ENCODE measurements at places on chromosomes 7 and 10. TPM values are rescaled to one million over a fixed set of nuclear protein-coding genes. Genes with fewer than 3 reads are reported as not detected.

GRCh38 chr7:107125475-107125874 lies 43.3 kb upstream of the HBP1 start:
- DNase-seq = no peak

DNA sequence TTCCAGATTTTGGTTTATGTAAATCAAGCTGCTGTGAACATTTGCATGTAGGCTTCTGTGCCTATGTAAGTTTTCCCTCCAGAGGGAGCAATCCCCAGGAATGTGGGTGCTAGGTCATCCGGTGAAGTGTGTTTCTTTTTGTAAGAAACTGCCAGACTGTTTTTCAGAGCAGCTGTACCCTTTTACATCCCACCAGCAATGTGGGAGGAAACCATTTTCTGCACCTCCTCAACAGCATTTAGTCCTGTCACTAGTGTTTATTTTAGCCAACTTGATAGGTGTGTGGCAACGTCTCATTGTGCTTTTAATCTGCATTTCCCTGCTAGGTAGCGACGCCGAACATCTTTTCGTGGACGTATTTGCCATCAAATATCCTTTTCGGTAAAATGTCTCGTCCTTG lies 395.7 kb upstream of the FOXK1 start:
- no peak for DNase-seq

DNA sequence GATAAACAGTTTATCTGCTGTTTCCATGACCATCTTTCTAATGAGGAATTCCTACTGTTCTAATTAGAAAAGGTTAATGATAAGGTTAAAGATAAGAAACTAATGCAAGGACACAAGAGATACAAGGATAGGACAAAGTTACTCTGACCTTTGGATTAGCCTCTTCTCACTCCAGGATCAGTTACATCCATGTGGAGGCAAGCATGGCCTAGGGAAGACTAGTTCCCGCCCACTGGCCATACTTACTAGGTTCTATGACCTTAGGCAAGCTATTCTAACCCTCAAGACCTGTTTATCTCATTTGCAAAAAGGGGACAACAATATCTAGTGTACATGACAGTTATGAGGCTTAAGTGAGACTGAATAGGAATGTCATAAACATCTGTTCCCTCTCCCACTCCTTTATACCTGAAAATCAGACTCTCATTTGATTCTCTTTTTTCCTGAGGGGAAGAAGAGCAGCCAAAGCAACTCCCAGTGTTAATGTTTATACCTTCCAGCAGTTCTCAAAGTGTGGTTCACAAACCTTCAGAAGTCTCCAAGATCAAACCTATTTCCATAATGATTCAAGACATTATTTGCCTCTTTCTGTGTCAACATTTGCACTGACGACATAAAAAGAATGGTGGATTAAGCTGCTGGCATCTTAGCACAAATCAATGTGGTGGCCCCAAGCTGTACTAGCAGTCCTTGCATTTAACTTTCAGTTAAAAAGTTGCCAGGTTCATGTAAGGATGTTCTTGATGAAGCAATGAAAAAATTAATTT lies 72.0 kb downstream of the SRPK2 start:
- no peak for DNase-seq

- DNase-seq = no peak
Observed at GRCh38 chr10:75229971-75230370, 5.8 kb downstream of the COMTD1 start.

DNA sequence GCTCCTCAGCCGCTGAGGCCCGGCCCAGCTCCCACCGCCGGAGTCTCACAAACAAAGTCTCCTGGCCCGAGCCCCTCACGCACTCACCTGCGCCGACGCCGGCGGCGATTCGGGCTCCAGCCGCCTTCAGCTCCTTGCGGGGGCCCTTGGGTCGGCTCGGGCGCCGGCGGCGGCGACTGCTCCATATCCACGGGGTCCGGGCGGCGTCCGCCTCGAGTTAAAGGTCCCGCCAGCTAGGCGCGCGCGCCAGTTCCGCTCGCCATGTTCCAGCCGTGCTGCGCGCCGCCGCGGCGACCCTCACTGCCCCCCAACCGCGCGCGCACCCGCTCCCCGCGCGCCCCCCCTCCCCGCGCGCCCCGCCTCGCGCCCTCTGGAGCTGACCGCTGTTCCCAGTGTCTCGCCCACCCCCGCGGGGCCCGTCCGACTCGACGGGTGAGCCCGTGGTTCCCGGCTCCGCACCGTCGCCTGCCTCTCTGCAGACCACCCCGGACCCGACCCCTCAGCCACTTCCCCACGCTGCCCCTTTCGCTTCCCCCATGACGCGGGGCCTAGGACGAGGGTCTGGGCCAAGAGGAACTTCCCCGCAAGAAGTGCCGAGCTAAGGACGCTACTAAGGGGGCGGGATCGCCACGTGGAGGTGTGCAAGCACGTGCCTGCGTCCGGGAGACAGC lies 396.1 kb downstream of the ZNF33B start:
- DNase-seq = no peak

DNA sequence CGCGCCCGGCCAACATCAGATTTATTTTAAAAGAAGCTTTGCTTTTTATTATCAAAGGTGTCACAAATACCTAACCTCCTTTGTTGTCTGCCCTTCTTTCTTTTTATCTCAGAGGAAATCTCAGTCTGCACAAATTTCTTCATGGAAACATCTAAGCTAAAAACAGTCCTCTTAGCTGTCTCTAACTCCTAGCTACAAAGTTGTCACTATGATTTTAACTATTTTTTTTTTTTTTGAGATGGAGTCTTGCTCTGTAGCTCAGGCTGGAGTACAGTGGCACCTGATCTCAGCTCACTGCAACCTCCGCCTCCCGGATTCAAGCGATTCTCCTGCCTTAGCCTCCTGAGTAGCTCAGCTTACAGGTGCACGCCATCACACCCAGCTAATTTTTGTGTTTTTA lies 7.3 kb downstream of the TRA2A start:
- no peak for DNase-seq

- DNase-seq = no peak
Observed at GRCh38 chr10:76778914-76779795, 858.5 kb downstream of the KCNMA1 start.

DNA sequence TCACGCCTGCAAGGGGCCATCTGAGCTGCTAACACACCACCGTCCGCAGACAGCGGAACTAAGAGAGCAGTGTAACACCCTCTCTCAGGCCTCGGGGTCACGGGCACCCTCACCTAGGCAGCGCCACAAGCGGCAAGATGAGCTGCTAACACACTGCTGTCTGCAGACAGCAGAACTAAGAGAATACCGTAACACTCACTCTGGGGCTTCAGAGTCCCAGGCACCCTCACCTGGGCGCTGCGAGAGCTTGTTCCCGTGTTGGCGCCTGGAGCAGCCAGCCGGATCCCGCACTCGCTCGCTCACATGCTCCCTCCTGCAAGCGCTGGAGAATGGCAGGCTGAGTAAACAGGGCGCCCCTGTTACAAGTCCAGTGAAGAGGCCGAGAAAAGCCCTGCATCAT lies 160.2 kb downstream of the SRPK2 start:
- no peak for DNase-seq

Gene RARRES2
- total RNA-seq = 743 TPM

Gene AKR1C2
- 384 TPM for total RNA-seq

Gene ABCB4
- 129 TPM for total RNA-seq

Gene EVX1
- total RNA-seq = not detected
